ENCODE measurements at places on chromosomes 5 and 9.

- no peak for DNase-seq
Observed at GRCh38 chr5:113212244-113212920, 222.4 kb downstream of the TSSK1B start.

GRCh38 chr9:70765946-70766345 is 351.5 kb upstream of the KLF9 start:
- DNase-seq: no peak

DNA sequence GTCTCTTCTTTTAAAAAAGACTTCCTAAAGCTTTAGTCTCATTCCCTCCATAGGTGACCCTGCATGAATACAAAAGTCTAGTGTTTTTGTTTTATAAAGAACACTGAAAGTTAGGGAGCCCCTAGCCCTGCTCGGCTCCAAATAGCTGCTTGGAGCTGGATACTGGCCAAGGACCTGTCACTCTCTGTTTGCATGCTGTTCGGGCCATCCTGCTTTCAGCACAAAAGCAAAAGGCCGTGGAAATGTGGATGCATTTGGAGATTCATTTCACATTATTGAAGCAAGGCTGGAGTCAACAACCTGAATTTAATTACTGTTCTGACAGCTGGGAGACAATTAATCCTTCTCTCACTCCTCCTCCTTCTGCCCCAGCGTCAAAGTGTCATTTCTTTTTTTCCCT is 151.7 kb upstream of the NMUR2 start:
- no peak for DNase-seq

GRCh38 chr5:141997358-141997960 is 15.4 kb downstream of the GNPDA1 start:
- no peak for DNase-seq

GRCh38 chr5:113163328-113163727 is 186.7 kb downstream of the DCP2 start:
- DNase-seq: no peak

DNA sequence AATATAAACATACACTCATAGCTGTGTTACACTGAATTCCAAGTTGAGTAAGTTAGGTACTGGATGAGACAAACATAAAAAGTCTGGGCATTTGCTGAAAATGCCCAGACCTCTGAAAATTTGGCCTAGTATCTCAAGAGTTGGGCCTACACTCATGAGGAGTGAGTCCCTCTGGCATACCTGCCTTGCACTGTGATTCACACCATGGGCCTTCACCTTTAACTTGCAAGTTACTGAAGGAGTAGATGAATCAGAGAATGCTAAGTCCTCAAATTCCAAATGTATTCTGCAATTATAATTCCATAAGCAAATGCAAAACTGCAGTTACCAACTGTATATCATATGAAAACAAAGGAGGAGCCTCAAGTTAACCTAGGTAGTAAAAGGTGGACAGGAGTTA is 32.3 kb upstream of the C9orf40 start:
- no peak for DNase-seq

DNA sequence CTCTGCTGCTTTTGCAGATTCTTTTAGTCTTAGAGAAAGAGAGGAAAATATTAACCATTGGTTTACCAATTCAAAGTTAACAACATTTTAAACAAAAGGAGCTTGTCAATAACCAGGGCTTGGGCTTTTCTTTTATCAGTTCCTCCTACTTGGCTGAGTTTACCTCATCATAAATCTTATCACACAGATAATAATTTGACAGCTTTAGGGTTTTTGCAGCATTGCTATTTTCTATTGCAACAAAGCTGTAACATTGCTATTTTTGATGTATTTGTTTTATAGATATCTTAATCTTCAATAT is 9.8 kb upstream of the ABL1 start:
- no peak for DNase-seq

DNA sequence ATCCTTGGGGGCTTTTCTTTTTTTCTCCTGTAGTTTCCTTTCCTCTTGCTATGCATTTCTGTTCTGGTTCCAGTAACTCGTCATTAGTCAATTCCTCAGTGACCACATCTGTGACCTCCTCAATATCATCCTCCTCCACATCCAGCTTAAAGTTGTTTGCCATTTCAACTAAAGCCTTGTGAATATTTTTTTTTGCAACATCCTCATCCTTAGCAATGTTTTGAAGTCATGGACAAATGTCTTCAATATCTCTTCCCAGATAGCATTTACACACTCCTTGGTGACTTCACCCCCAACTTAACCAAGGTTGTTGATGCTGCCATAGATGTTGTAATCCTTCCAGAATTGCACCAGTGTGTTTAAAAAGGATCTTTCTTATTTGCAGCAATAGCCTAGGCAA is 14.7 kb upstream of the ADRB2 start:
- DNase-seq: no peak

DNA sequence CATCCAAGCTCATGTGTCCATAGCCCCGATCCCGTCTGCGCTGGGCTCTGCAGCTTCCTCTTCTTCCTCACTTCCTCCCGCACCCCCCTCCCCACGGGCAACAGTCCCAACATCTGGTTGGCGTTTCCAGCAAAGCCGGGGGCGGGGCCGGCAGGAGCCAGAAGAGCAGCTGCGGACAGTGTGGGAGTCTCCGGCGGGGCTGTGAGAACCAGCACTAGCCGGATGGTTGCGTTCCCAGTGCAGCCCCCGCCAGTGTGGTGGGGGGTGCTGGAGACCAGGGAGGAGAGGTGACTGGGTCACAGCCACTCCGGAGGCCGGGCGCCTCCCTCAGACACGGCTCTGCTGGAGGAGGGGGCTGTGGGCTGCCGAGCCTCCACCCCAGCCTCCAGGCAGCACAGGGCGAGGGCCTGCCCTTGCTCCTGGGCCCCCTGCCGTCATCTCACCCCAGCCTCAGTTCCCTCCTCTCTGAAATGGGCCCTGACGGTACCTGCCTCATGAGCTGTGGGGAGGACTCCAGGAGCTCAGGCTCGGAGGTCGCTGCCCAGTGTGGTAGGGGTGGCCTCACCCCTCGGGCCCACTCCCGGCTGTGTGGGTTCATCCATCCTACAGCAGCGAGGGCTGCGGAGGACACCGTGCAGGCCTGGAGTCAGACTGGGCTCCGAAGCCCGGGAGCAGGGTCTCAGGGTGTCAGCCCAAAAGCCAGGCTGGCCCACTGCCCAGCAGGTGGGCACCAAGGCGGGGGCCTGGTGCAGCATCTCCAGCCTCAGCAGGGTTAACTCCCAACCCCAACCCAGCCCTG is 41.5 kb upstream of the NOTCH1 start:
- no peak for DNase-seq

DNA sequence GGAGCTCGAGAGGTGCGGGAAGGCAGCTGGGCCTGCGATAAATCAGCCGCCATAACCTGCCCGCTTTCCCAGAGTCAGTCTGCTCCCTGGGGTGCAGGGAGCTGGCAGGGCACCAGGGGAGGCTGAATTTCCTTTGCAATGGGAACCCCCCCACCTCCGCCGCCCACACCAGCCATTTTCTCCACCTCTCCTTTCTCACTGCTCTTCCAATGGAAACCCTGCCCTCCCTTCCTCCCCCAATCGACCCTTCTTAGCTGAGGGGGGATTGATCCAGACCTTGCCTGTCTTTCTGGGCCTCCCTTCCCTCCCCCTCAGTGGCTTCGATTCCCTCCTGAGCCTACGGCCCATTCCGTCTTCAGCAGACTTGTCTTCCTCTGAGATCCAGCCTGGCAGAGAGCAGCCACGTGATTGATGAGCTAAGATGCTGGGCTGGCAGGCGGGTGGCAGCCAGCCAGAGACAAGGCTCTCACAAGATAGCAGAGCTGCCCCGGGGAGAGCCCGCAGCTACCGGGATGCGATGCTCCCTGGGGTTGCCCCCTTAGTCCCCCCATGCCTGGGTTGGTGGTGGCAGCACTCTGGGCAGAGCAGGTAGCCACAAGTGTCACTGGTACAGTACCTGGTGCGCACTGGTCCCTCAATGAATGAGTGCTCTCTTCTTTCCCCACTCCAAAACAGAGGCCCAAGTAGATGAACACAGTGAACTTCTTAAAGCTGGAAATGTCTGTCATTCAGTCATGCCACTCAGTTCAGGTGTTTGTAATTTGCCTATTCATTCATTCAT is 53.7 kb upstream of the FABP6 start:
- no peak for DNase-seq

GRCh38 chr5:140671472-140672125 is 1.8 kb downstream of the DND1 start:
- no peak for DNase-seq

DNA sequence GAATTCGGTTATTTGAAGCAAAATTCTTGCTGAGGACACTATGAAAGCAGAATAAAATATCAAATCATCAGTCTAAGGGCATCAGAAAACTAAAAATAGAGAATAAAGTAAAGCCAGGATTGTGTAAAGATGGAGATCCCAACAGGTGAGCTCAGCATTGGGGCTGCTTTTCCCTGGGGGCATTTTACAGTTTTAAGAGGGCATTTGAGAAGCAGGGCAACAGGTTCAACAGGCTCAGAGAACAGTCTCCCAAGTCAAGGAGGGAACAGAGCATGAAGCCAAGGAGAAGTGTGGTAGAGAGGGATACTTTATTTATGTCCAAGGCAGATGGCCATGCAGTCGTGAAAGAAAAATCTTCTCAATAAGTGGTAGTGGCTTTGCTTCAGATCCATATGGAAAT is 145.4 kb downstream of the SYK start:
- DNase-seq: no peak

DNA sequence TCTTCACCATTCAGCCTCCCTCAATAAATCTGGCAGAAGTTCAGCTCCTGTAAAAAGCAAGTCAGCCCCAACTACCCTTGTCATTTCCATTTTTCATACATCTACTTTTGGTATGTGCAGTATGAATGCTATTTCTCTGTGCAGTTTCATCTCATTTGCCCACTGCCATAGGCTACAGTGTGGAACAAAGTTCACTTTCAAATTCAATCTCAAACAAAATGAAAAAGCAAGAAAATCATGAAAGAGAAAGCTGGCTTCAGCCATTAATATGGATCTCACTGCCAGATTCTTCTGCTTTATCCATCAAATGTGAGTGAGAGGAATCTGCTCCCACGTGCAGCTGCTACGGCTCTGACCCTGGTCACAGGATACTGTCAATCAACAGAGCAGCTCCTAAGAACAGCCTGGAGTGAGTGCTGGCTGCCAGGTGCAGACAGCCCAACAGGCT is 494.2 kb downstream of the ZNF608 start:
- DNase-seq: no peak

GRCh38 chr9:89591274-89592212 is 13.3 kb upstream of the GADD45G start:
- DNase-seq: no peak

GRCh38 chr5:180153991-180154390 is 55.0 kb downstream of the RASGEF1C start:
- no peak for DNase-seq

DNA sequence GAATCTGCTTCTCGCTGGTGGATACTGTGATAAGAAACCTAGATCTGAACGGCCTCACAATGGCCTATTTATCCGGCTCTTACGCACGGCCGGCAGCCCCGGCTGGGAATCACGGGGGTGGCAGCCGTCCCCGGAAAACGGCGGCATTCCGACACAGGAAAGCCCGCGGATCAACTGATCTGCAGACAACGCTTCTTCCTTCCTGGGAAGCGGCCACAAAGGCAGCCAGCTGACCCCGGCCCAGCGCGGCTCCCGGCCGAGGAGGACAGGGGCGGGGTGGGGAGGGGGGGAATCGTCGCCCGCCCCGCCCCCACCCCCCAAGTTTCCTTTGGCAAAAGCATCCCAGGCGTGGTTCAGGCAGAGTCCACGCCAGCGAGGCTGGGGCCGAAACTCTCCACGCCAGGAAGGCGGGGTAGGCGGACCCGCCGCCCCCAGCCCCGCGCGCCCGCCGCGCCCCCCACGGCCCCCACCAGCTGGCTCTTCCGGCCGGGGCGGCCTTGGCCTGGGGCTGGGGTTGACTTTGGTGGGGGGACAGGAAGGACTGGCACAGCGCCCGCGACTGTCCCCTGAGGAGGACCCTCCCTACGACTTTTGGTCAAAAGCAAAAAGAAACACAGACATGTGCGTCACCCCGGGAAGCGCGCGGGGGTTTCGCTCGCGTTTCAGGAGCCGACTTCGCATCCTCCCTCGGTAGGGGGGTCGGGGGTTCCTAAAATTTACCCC is 247.7 kb upstream of the ANKRD55 start:
- DNase-seq: no peak

All from stimulated activated CD8-positive, alpha-beta memory T cell treated with anti-CD3 and anti-CD28 coated beads, Interleukin-4, amount 100 ng/mL, for 1 hour (primary cell).